Tibial nerve (tissue), 4 donors: ENCODE measurements at places on chromosomes 2 and 18. TPM values are rescaled to one million over a fixed set of nuclear protein-coding genes. Genes with fewer than 3 reads are reported as not detected.

DNA sequence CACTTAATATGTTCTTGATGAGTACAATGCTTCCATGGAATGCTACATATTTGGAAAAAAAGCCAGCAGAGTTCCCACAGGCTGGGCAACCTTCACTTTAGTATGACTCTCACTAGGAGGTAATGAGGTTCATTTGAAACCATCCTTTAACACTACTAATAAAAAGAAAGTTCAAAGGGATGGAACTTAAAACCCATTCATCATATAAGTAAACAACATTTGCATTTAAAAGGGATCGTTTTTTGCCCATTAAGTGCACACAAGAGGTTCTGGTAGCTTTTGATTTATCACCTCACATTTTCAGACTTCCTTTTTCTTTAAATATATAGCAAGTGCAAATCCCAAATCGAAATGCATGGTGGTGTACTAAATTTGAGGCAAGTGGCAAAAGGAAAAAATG, 270.8 kb upstream of the DCC start:
- no peaks in the 10 kb centered on the region for H3K4me1 ChIP-seq
- DNase-seq, result no peak
- no peaks in the 10 kb centered on the region for H3K27me3 ChIP-seq
- H3K36me3 ChIP-seq, result no peaks in the 10 kb centered on the region
- H3K4me3 ChIP-seq, result no peak overlapping the region

DNA sequence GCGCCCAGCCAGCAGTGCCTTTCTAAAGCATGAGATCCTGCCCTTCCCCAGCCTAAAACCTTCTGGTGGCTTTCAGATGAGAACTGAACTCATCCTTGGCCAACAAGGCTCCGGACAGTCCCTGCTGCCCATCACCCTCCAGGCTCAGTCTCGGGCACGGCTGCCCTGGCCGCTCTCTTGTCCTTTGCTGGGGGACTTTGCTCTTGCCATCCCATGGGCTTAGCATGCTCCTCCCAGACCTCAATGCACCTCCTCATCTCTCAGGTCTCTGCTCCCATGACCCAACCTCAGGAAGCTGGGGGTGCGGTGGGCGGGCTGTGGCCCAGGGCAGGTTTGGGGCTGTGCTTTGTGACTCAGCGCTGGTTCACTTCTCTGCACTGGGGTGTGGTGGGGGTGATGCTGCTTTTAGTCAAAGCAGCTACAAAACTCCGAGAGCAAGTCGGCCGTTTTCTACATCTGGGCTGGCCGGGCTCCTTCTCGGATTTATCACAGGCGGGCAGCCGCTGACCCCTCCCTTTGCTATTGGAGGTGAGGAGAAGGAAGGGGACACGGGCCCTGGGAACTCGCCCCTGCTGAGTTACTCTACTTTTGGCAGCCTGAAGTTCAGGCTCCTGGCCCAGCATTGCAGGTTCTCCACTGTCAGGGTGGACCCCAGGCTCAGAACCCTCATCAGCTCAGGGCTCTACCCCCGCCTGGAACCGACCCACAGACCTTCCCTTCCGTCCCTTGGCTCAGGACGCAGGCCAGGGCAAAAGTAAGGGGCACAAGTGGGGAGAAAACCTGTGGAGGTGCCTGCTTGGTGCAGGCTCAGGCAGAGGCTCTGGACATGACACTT, 90.6 kb upstream of the TAF1B start:
- H3K4me1 ChIP-seq, result peaks cover 30% of the 10 kb centered on the region
- H3K4me3 ChIP-seq, result no peak overlapping the region
- H3K36me3 ChIP-seq, result no peaks in the 10 kb centered on the region

DNA sequence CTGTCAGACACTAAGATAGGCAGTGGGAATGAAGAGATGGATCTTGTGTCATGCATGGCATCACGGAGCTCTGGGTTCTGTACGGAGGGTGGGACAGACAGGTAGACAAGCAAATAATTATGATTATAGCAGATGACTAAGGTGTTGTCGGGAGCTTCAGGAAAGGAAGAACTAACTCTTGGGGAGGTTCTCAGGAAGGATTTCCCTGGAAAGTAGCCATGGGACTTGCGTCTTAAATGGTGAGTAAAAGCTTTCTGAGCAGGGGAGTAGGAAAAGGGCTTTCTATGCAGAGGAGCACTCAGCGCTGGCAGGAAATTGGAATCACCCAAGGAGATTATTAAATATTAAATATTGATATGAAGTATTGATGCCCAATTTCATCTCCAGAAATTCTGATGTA, 35.5 kb downstream of the ATOH8 start:
- H3K27me3 ChIP-seq, result no peaks in the 10 kb centered on the region
- H3K27ac ChIP-seq, result no peak overlapping the region
- no peak for DNase-seq
- peaks cover 48% of the 10 kb centered on the region for H3K36me3 ChIP-seq

Gene GCG
- 1.8 TPM for total RNA-seq

GRCh38 chr18:23194997-23195957, 60.0 kb downstream of the CABLES1 start:
- no peak overlapping the region for H3K27ac ChIP-seq
- no peaks in the 10 kb centered on the region for H3K27me3 ChIP-seq
- H3K4me1 ChIP-seq, result no peaks in the 10 kb centered on the region

- no peaks in the 10 kb centered on the region for H3K4me1 ChIP-seq
- no peak for DNase-seq
- no peaks in the 10 kb centered on the region for H3K36me3 ChIP-seq
- no peak overlapping the region for H3K27ac ChIP-seq
- no peaks in the 10 kb centered on the region for H3K27me3 ChIP-seq
Measured at GRCh38 chr2:222724208-222724607, 52.8 kb downstream of the MOGAT1 start.
